ENCODE measurements at places on chromosomes 12 and 14.

DNA sequence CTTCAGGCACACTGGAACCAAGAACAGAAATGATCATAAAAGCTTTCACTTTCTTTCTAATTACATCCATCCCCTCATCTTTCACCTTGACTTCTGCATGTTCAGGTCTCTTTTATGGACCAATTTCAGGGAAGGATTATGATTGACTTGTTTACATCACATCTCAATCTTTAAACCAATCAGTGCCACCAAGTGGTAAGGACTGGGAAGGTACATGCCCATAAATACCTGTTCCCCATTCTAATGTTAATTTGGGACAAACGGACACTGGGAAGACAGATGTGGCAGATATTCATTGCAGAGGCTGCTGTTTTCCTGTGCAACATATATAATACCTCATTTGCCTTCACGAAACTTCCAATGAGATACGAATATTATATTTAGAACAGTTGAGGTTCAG, 978.1 kb downstream of the GALC start:
- DNase-seq, result no peak

- no peak for DNase-seq
Measured at GRCh38 chr12:72647139-72647538, 375.0 kb downstream of the TRHDE start.

DNA sequence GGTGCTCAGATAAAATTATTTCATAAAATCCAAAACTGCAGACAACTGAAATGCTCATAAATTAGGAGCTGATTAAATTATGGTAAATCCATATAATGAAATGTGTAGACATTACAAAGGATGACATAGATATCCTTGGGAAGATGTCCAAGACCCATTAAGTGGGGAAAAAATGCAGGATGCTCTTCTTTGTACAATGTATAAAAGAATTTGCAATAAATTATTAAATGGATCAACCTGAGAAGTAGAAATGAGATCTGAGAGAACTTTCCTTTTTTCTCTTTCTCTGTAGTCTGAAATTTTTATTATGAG, 336.4 kb upstream of the E2F7 start:
- DNase-seq, result no peak

DNA sequence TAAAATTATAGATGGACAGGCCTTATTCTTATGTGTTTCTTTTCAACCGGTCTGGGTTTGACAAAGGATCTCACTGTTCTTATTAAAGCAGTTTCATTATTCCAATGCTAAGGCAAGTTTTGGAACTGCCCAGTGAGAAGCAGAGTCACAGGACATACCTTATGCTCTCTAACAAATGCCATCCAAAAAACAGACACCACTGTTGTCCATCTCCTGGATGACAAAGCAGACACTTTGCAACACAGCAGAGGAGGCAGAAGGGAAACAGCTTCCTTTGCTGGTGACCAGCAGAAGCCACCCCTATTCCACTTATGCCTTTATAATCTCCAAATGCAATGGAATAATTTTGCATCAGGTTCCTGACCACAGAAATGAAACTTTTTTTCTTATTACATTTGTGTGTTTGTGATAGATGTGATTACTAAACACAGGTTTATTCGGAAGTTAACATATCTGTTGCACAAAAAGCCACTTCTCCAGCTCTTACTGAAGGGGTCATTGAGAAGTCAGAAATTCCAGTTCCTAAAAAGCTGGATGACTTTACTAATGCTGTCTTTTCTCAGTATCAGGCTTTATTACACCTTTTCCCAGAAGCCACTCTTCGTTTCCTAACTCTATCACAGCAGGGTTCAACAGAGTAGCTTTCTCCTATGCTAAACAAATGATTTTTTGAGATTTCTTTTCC, 115.6 kb downstream of the BTG1 start:
- DNase-seq, result no peak

DNA sequence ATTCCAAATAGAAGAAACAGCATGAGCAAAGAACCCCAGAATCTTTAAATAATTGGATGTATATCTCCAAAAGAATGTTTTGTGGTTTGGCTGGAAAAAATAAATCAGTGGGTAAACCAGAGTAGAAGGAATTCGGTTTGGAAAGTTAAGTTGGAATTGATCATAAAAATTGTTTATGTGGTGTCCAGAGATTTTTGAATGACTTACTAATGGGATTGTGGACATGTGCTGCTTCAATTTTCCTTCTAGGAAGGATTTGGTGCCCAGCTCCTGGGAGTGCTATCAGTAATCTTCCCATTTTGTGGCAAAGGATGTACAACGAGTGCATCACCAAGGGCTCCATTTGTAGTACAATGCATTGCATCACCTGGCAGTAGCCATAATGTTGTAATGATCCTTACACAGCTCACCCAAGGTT, 224.8 kb downstream of the SLC16A7 start:
- DNase-seq, result no peak

- DNase-seq, result peak; percentile 35
Measured at GRCh38 chr14:55430024-55430690, 10.3 kb downstream of the TBPL2 start.

- DNase-seq, result no peak
Measured at GRCh38 chr12:105343836-105344235, 13.3 kb downstream of the C12orf75 start.

- DNase-seq, result no peak
Measured at GRCh38 chr12:2139651-2140050, 86.9 kb downstream of the CACNA1C start.

DNA sequence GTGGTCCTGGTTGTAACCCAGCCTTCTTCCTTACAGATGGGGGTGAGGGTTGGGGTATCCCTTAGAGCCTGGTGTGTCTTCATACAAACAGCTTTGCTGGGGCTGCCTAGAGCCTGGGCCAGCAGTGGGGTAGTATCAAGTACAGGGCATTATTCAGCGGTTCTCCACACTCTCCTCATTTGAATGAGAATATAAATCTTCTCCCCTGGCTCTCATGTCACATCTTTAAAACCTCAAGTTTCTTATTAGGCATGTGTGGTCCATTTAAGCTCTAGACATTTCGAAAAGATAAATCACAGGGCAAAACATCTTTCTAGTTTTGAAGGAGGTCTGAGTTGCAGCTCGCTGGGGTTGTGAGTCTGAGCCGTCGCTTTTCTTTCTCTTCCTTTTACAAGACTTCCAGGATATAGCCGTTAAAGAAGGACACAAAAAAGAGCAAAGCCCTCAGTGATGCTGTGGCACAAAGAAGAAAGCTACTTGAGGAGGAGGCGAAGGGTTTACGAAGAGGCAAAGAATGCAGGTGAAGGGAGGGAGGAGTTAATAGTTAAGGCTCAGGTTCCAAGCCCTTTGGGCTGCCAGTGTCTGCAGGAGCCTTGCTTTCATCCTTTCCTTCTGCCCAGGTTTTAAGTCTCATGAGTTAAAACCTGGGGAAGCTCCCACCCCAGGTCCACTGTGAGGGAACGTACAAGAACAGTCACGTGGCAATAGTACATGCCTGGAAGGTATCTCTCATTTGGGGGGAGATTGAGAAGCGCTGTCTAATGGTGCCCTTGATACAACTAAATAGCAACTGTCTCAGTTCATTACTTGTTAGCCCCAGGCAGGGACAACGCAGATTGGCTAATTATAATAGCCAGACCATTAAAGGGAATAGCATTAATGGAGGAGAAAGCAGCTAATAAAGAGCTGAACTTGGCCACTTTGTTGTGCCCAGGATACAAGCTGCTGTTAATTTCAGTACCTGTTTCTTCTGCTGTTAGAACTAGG, 94.2 kb downstream of the ETV6 start:
- DNase-seq, result no peak

DNA sequence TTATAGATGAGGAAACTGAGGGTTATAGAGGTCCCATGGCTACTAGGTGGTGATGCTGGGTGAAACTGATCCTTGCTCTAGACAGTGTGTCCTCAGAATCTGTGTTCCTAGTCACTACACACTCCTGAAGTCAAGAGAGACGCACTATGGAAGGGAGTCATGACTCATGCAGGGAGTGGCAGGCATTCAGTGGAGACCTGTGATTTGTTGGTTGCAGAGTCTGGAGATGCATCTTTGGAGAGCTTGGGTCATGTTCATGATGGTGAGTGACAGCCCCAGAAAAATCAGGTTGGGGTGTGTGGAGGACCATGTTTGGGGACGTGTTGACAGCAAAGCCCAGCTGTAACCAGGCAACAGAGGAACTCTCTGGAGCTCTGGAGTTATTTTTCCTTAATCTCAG, 38.0 kb upstream of the FBXO21 start:
- DNase-seq, result no peak

DNA sequence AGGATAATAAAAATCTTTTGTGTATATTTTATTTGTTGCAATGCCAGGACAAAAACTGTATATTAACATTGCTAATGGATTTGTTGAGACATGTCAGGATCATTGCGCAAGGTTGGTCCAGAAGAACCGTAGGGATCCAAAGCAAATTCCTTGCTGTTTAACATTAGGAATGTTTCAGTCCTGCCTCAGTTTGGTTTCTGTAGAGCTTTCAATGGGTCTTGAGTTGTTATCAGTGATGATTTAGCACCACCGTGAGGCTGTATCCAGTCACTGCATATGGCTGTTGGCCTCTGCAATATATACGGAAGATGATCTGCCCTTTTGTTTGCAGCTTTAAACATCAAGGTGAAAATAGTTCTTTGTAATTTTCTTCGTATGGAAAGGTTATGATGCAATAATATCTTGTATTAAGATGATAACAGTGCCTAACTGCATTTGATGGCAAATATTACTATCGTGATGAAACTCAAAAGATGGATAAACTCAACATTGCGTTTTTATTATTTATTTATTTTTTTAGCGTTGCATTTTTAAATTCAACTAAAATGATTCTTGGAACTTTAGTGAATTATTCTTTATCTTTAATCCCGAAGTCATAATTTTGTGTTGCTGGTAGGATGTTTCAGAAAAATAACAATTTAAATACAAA, 231.2 kb downstream of the AKAP6 start:
- no peak for DNase-seq

GRCh38 chr12:107731366-107731765, 29.6 kb downstream of the PRDM4 start:
- DNase-seq, result no peak

- DNase-seq, result no peak
Measured at GRCh38 chr14:86712176-86712575, 1182.2 kb downstream of the FLRT2 start.

GRCh38 chr14:53047307-53048069, 96.6 kb upstream of the FERMT2 start:
- DNase-seq, result no peak

DNA sequence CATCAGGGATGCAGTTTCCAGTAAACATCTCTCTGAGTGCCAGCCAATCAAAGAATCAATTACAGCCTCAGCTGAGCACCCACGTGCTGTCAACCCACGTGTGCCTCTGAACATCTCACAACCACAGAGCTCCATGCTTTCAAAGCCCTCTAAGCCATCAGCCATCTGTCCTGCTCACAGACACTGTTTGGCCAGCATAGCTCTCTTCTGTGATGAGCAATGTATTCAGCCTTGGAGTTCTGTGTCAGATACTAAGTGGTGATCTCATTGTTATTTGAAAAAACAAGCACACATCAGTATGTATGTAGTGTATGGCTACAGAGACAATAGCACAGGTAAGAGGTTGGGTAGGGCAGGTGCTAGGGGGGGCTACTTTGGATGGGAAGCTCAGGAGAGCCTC, 94.3 kb downstream of the RGS6 start:
- DNase-seq, result no peak

- no peak for DNase-seq
Measured at GRCh38 chr14:56125772-56126636, 7.8 kb downstream of the PELI2 start.

- DNase-seq, result no peak
Measured at GRCh38 chr12:96029826-96030225, 5.6 kb downstream of the LTA4H start.

GRCh38 chr12:23113781-23114180, 488.8 kb downstream of the ETNK1 start:
- no peak for DNase-seq

- DNase-seq, result no peak
Measured at GRCh38 chr12:123483602-123484248, 25.8 kb downstream of the SNRNP35 start.

DNA sequence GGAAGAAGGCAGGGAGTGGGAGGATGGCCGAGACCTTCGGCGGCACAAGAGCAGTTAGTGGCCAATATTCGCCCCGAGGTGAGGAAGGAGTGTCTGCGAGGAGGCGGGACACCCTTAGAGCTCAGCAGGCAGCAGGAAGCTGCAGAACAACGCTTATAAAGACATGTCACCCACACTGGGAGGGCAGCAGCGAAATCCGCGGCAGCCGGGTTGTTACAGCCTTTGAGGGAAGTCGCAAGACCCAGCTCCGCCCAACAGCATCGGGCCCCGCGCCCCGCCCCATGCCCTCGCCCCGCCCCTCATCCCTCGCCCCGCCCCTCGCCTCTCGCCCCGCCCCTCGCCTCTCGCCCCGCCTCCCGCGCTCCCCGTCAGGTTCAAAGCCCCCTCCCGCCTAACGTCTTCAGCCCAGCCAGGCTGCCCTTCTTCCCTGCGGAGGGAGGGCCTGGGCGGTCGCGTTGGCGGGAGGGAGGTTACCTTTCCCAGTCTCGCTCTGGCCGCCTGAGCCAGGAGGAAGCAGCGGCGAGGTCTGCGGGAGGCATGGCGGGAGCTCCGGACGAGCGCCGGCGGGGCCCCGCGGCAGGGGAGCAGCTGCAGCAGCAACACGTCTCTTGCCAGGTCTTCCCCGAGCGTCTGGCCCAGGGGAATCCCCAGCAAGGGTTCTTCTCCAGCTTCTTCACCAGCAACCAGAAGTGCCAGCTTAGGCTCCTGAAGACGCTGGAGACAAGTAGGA, at the start of gene ATP23:
Gene ATP23, plus strand, starts transcription at position 403 of the 730 bp plus-strand sequence. Its CDS starts 135 bp downstream, at position 538.
- DNase-seq, result peak; percentile 87

DNA sequence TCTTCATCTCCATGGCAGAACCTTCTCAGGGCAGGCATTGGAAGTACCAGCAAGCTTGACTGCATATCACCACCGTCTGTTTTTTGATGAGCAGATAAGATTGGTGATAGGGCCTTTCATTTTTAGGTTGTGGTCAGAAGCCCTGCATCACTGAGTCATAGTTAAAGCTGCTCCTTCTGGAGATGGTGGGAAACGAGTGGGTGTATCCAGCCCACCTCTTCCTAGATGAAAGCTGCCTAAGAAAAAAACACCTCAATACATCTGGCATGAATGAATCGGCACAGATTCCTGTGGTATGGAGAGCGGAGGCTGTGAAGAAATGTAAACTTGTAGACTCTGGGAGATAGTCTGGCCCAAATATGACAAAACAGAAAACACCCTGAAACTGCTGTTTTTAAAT, 248.7 kb upstream of the EGLN3 start:
- peak; percentile 77 for DNase-seq

All from T-helper 2 cell treated with Interferon-gamma antibody and Interleukin-4, amounts not matched to agents 5 μg/mL and 100 μg/mL, for 36 hours (primary cell).